Stimulated activated CD4-positive, alpha-beta T cell treated with anti-CD3 and anti-CD28 coated beads, Interleukin-4, amount 100 ng/mL, for 4 hours (primary cell): ENCODE measurements at places on chromosomes 6 and 20.

DNA sequence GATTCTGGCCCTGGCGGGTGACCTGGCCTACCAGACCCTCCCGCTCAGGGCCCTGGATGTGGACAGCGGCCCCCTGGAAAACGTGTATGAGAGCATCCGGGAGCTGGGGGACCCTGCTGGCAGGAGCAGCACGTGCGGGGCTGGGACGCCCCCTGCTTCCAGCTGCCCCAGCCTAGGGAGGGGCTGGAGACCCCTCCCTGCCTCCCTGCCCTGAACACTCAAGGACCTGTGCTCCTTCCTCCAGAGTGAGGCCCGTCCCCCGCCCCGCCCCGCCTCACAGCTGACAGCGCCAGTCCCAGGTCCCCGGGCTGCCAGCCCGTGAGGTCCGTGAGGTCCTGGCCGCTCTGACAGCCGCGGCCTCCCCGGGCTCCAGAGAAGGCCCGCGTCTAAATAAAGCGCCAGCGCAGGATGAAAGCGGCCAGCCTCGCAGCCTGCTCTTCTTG, 868 bp upstream of the SLC2A4RG start:
- no peak for DNase-seq

- no peak for DNase-seq
Measured at GRCh38 chr6:14943116-14943515, 302.8 kb upstream of the JARID2 start.

- no peak for DNase-seq
Measured at GRCh38 chr20:3739054-3739925, 6.8 kb downstream of the HSPA12B start.

GRCh38 chr6:84516154-84516553, 248.2 kb downstream of the TBX18 start:
- DNase-seq, result no peak

DNA sequence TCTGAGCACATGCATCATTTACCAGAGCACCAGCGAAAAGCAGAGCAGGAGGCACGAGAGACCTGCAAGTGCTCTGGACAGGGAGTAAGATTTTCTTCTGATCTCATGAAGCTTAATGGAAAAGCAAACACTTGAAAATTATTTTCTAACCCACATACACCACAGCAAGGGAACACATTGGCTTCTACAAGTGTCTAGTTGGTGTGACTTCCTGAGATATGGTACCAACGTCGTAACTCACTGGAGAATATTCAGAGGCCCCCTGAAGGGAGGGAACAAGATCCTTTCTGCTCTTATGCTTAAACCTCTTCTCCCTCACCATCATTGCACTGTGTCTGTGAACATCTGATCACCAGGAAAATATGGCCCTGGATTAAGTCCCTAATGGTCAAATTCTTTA, 48.6 kb downstream of the PSMB1 start:
- no peak for DNase-seq
